ENCODE measurements at places on chromosomes 7 and 10. TPM values are rescaled to one million over a fixed set of nuclear protein-coding genes. Genes with fewer than 3 reads are reported as not detected.

GRCh38 chr10:12829831-12830390 is 171.6 kb downstream of the CCDC3 start:
- DNase-seq, result no peak

- DNase-seq, result no peak
Measured at GRCh38 chr10:75096749-75097148, 14.7 kb upstream of the SAMD8 start.

GRCh38 chr7:1674161-1675035 is 4.3 kb downstream of the ELFN1 start:
- DNase-seq, result no peak

- no peak for DNase-seq
Measured at GRCh38 chr7:44188480-44189225, 586 bp downstream of the GCK start.

- no peak for DNase-seq
Measured at GRCh38 chr10:8221451-8221850, 167.0 kb downstream of the GATA3 start.

TAS2R41 gene
- total RNA-seq, result not detected
